IPS-NIHi11 (cell line): ENCODE measurements at places on chromosomes 6 and 20.
A peak's percentile ranks its signal among the peaks of the same experiment; 100 is the strongest.

DNA sequence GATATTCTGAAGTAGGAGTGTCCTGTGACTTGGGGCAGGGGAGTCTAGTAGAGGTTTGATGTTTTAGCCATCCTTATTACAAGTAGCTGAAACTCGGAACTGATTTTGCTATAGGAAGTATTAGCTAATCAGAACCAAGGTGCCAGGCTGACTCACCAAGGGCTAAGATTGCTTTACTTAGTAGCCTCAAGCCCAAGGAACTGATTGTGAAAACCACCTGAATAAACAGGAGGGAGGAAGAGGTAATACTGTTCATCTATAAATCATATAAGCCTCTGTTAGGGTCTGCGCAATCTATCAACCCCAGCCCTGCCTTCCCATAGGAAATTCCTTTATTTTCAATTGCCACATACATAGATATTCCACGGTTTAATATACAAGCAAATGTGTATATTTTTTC, 54.4 kb downstream of the GNAS start:
- no peak for DNase-seq

DNA sequence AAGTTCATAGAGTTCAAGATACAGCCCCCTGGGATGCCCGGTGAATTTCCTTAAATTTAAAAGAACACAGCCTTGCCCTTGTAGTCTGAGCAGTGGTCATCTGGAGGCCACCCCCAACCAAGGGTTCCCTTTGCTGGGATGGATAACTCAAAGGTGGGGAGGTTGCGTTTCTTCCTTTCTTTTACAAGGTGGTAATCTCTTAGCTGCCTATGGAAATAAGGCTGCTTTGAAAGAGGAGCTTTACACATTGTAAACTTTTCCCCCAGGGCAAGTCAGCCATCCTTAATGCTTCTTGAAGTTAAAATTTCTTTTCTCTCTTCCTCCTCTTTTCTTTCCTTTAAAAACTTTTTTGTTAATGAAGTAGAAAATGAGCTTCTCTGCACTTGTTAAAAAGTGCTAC, 71.2 kb upstream of the PRDM1 start:
- DNase-seq: no peak

GRCh38 chr6:122798099-122798641, 9.1 kb downstream of the SMPDL3A start:
- no peak for DNase-seq

DNA sequence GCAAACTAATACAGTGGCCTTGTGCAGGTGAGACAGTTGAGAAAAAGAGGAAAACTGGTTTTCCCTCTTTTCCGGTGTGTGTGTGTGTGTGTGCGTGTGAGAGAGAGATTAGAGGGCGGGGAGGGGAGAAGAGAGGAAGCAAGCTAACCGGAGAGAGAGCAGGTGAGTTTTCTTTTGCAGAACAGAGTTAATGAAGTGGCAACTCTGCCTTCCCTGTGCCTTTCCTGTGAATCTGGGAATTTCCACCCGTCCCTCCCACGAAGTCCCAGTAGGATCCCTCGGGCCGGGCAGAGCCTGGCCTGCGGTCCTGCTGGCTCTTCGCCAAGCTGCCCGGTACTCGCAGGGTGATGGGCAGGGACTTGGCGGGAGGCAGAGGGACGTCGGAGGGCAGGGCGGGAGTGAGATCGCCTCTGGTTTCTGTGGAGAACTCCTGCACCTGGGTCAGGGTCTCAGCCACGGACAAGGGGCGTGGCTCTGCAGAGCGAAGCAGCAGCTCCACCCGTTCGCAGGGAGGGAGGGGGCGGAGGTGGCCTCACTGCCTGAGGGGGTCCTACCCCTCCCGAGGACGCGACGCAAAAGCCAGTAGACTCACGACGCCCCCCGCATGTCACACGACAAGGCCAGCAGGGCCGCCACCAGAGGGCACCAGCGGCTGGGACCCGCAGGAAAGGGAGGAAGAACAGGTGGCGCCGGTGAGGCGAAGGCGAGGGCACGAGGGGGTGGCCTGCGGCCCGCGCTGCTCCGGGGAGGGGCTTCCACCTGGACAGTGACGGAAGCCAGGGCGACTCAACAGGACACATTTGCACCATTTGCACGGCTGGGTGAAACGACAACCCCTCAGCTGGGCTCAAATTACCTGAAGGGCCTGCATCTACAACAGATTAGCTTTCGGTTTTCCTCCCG, 51.2 kb upstream of the RNF182 start:
- DNase-seq: peak; percentile 96

GRCh38 chr6:128519931-128520435, 416 bp downstream of the PTPRK start:
- no peak for DNase-seq

DNA sequence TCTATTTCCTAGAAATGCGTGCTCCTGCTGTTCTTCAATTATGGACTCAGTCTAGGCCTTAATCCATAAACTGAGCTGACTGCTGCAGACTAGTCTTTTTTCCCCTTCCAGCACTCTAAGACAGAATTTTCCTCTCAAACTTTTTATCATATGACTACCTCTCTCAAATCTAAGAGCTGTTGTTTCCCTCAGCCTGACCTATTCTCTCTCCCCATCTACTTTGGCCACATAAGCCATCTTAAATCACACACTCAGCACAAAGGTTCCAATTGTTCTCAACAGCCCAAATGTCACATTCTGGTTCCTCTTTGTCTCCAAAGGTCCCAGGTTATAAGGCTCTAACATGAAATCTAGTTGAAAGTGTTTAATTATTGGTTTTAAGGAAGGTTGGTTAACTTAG, 85.2 kb downstream of the PRSS35 start:
- DNase-seq: no peak

DNA sequence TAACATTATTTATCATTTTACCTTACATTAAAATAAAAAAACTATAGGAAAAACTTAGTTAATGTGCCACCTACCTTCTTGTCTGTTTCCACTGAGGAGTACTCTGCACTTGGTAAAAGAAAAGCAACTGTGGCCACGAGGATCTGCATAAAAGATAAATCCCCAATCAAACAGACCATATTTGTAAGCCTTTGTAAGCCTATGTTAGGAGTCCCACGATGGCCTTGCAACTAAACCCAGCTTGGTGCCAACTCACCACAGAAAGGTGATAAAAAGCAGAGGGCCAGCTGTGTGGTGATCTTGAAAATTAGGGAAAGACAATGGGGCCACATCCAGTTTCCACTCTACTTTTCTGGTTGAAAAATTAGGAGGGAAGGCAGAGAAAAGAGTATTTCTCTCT, 156.9 kb downstream of the INSM1 start:
- no peak for DNase-seq

DNA sequence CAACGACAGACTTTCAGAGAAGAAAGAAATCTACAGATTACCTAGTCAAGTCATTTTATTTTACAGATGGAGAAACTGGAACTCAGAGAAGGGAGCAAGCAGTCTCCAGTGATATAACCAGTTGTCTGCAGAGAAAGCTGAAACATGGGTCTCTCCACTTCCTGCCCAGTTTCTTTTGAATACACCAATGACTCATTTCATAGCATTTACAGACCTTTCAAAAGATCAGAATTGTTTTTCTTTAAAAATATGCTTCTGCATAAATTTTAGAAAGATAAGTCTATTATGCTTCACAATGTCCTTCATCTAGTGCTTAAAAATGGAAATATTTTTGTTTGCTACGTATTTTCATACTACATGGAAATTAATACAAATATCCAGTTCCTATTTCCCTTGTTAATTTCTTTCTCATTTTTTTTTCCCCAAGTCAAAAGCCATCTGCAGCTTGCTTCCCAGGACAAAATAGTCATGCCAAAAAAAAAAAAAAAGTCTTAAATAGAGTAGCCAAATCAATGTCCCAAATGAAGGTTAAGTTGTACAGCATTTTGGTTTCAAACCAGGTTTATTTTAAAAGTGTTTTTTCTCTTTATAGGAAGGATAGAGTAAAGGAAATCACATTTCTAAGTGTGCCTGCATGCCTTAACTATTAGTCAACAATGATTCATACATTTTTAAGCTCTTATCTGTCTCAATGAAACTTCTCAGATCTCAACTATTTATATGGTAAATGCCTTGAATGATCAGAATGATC, 36.9 kb downstream of the ARHGAP18 start:
- no peak for DNase-seq

DNA sequence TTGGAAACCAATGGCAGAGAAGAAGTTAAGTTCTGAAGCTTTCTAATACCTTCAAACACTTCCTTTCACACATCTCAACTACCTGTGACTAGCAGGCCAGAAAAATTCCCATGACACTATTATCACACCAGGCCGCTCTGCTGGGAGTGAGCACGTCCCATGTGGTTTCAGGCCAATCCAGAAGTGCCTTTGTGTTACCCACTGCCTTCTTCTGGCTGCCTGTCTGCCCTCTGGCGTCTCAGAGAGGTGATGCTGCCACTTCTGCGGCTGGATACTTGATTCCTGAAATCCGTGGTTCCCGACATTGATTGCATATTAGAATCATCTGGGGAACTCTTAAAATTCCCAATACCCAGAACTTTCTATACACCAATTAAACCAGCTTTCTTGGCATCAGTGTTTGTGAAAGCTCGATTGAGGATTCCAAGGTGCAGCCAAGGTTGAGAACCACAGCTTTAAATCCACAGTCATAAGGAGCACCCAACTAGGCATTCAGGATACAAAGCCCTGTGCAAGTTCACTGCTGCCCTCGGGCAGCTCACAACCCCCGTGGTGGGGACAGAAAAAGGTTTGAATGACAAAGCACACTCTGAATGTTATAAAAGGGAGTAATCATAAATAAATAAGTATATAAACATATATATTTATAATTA, 65.6 kb downstream of the STMND1 start:
- peak; percentile 78 for DNase-seq

GRCh38 chr6:142822383-142822782, 122.6 kb downstream of the HIVEP2 start:
- DNase-seq: no peak

- no peak for DNase-seq
Measured at GRCh38 chr6:147281895-147282565, 77.8 kb downstream of the STXBP5 start.

- DNase-seq: no peak
Measured at GRCh38 chr6:158230967-158231550, 62.9 kb downstream of the GTF2H5 start.

GRCh38 chr20:4160761-4161305, 145.5 kb upstream of the RNF24 start:
- peak; percentile 58 for DNase-seq

DNA sequence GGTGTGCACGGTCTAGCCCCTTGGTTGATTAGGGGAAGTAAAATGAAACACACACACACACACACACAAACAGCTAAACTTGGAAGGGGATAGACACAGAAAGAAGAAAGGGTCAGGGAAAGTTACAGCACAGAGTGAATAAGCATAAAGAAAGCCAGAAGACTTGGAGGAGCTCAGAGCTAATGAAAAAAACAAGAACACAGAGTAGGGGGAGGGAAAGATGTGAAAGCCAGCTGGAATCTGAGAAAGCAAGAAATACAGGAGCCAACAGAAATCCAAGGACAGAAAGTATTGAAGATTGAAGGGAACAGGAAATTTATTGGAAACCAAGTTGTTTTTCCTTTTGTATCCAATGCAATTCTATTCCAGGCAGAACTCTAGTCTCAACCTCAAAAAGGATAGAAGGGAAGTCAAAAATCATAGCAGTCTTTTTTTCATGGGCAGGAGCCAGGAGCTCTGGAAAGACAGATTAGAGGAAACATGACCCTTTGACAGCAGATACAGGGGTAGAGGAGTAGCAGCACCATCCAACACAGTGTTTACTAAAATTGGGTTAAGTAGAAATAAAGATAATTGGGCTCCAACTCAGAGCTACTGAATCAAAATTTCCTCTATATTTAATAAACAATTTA, 10.1 kb downstream of the HMGCLL1 start:
- no peak for DNase-seq

- peak; percentile 46 for DNase-seq
Measured at GRCh38 chr6:79077715-79078074, 359 bp downstream of the PHIP start.

- no peak for DNase-seq
Measured at GRCh38 chr20:33664085-33664761, 2.1 kb downstream of the C20orf144 start.
